ENCODE measurements at places on chromosomes 6 and 20.
A peak's percentile ranks its signal among the peaks of the same experiment; 100 is the strongest.

GRCh38 chr6:33317419-33317668 is 200 bp downstream of the ZBTB22 start:
- DNase-seq: no peak

GRCh38 chr6:75418233-75418632 is 75.4 kb downstream of the FILIP1 start:
- no peak for DNase-seq

DNA sequence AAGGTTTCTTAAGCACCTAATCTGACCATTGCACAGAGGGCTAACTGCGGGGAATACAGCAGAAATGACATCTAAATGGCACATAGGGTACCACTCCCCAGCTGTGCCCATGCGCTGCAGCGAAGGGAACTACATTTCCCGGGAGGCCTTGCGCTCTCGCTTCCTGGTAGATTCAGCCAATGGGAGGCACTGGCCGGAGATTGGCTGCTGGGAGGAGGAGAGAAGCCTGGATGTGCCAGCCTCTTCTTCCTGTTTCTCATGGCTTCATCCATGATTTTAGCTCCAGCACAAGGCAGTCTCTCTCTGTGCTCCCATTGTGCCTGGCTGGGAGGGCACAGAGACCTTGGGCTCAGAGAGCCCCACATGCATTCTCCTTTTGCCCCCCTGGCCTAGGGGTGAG is 101.7 kb upstream of the FOXA2 start:
- no peak for DNase-seq

DNA sequence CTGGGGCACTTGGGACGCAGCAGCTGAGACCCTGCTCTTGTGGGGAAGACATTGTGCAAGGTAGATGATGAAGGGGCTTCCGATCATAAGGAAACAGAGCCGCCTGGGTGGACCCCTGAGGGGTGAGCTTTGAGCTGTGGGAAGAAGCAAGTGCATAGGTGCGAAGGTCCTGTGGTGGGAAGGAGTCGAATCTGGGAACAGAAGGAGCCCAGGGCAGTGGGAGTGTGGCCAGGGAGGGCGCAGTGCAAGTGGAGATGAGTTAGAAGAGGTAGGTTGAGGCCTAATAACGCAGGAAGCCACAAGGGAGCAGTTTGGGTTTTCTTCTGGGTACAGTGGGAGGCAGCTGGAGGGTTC is 10.3 kb downstream of the RBM38 start:
- DNase-seq: no peak

- peak; percentile 54 for DNase-seq
These were observed 138.9 kb downstream of the TMEM242 start for GRCh38 chr6:157184202-157185015.
